Stimulated activated CD4-positive, alpha-beta T cell treated with anti-CD3 and anti-CD28 coated beads, Interleukin-2, amount 100 ng/mL, for 24 hours (primary cell): ENCODE measurements at places on chromosomes 2 and 18.

GRCh38 chr18:57435846-57436190, 644 bp downstream of the ONECUT2 start:
- DNase-seq, result no peak

- peak; percentile 84 for DNase-seq
Measured at GRCh38 chr2:74457549-74458131, 598 bp upstream of the WBP1 start.

GRCh38 chr2:8602809-8603208, 79.0 kb upstream of the ID2 start:
- no peak for DNase-seq

DNA sequence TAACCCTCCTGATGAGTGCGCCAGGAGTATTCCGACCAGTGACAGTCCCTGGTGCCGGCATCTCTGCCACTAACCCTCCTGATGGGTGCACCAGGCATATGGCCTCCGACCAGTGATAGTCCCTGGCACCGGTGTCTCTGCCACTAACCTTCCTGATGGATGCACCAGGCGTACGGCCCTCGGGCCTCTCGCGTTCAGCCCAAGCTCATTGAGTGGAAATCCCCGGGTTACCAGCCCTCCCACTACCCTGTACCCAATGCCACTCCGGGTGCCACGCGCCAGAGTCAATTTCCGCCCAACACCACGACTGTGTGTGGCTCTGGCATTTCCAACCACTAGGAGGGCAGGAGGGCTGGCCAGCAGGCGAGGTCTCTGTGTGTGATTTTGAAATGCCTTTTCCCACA, 11.7 kb upstream of the GPC1 start:
- DNase-seq, result no peak

DNA sequence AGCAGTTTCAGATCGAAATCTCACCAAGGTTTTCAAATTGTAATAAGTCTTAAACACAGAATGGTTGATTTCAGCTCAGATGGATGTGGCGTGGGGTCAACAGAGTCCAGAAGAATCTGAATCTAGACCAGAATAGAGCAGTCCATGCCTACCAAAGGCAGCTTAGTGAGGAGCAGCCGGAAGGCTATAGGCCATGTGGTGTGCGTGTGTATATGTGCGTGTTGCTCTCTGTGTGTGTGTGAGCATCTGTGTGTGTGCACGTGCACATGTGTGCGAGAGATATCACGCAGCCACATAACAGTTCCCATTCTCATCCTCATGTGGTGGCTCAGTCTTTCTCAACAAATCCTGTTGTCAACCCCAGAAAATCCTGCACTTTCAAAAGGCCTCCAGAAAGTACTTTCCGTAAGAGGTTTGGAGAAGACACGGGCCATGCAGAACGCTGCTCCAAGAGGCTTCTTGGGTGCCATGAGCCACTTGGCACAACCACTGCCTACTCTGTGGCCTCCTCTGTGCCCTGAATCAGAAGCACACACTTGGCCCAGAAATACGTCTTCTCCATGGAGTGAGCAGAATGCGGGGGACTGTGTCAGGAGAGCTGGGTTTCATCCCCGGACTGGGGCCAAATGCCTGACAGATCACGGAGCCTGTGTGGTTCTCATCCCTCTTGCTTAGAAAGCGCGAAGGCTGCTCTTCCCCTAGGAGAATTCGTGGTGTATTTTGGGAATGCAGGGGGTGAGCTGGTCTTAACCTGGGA, 67.3 kb downstream of the ACKR3 start:
- no peak for DNase-seq

DNA sequence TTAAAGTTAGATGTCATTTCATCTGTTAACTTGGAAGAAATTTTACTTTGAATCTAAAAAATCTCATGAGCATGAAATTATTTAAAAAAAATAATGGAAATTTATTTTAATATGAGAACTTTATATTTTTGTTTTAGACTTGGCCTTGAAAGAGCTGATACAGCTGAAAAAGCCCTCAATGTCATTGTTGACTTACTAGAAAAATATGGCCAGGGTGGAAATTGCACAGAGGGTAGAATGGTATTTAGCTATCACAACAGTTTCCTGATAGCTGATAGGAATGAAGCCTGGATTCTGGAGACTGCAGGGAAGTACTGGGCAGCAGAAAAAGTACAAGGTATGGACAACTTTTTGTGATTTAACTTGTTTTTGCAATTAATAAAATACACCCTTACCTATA, 5.3 kb downstream of the SCRN3 start:
- no peak for DNase-seq

- peak; percentile 61 for DNase-seq
Measured at GRCh38 chr2:1750933-1751766, 6.8 kb upstream of the PXDN start.

DNA sequence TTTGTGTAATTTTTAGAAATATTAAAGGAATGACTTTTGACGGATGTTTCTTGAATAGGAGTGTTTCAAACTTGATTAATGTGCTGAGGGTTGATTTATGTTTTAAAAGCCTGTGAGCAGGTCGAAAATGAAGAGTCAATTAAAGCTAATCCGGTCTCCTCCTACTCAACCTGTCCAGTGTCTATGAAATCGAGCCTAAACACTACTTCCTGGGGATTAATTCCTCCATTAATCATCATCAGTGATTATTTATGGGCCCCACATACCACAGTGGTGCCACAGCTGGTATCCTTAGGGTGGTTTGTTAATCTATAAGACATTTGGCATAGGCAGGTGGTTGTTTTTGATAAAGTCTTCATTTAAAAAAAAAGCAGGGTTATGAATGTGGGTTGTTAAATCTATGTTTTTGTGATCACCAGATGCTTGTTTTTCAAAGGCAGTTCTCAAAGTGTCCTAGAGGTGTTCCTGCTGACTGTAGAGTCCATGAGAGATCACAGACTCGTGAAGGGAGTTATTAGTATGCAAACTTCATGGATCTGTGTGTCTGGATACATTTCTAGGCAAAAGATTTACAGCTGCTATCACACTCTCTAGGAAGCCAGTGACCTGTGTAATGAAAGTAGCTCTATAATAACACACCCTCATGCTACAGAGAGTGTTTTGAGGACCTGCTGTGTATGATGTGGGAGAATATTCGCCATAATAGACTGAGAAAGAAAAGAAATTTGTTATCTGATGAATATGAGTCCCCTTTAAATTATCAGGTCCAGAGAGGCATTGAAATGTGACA, 308.6 kb downstream of the AKAIN1 start:
- no peak for DNase-seq

DNA sequence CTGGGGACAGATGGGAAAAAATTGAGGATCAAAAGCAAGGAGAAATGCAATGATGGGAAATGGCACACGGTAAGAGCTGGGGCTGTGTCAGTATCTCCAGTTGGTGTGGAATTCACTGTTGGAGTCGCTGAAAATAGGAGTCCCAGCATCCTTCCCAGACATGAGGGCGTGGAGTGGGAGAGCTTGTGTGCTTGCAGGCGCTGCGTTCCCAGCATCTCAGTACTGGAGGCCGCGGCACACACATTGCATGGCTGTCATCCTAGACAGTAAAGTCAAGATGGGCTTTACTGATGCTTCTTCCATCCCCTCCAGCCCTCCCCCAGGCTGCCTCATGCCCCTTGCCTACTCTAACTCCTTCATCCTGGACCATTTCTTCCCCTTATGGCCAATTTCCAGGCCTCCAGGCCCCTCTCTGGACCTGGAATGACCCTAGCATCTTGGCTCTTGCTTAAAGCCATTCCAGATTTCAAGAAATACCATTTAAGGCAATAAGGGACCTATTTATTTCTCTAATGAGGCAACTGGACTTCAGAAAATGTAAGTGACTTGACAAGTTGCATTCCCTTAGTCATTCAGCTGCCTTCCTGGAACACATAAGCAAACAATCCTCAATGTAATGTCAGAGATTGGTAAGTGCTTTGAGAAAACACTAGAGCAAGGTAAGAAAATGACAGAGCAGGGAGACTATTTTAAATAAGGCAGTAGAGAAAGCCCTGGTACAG, 70.5 kb upstream of the TTC39C start:
- DNase-seq, result no peak

- DNase-seq, result no peak
Measured at GRCh38 chr2:142723236-142723635, 154.2 kb upstream of the KYNU start.

GRCh38 chr18:65477455-65477854, 273.4 kb upstream of the CDH7 start:
- DNase-seq, result no peak

GRCh38 chr2:146537477-146537876, 1307.4 kb upstream of the ACVR2A start:
- DNase-seq, result no peak

GRCh38 chr2:12606472-12607000, 110.2 kb upstream of the TRIB2 start:
- DNase-seq, result no peak

- no peak for DNase-seq
Measured at GRCh38 chr2:162075689-162076132, 1.7 kb upstream of the DPP4 start.

DNA sequence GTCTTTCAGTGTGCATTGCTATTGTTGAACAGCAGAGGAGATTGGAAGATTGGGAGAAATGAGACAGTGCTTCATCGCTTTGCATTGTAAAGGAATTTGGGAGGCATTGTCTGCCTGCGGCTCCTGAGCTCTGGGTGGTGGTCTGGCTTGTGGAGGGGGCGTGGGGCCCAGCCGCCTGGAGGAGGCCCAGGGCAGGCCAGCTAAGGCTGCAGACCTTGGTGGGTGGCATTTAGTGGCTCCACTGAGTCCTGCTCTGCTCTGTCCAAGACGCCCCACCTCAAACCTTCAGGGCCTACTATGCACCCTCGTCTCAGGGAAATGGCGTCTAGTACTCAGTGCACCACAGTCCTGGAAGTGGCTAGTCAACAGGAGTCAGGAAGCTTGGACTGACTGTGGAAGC, 5.7 kb upstream of the HS1BP3 start:
- DNase-seq, result no peak

DNA sequence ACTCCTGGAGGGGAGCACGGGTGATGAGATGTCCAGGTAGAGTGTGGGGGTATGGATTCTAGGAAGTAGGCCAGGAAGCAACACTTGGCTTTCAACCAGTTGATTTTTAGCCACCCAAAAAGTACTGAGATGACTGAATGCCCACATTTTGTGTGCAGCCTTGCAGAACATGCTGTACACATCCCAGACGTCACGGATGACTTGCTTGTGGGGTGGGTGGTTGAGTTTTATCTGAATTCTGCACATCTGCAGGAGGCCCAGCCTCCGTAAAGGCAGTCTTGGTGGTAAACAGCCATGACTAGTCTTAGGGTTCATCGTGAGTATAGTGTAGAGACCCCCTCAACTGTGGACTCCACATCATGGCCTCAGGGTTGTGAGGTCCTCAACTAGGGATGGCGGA, 53.3 kb upstream of the CCDC195 start:
- DNase-seq, result no peak

DNA sequence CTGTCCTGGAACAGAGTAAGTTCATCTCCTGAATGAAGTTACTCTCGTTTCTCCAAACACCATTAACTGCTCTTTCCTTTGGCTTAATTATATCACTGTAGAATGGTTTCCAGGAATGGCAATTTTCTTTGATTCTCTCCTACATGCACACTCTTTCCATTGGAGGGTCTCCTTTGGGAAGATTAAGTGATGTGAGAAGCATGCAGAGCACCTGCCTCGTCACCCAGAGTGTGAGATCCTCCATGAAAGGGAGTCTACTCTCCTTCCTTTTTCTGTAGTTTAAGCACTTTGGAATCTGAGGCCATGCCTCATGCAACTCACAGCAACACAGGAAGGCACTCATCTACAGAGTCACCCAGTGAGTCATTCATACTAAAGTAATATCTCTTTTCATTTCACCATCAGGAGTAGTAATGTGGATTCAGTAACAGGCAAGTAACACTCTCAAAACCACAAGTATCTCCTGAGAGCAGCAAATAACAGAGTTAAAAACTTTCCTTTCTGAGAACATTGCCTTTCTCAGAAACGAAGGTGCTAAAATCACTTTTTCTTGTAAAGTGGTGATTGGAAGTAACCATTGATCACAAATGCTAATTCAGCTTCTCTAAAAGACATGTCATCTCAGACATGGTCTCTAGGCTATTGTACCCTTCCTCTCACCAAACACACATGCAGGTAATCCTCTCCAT, 52.8 kb upstream of the IL1RL1 start:
- DNase-seq, result no peak

DNA sequence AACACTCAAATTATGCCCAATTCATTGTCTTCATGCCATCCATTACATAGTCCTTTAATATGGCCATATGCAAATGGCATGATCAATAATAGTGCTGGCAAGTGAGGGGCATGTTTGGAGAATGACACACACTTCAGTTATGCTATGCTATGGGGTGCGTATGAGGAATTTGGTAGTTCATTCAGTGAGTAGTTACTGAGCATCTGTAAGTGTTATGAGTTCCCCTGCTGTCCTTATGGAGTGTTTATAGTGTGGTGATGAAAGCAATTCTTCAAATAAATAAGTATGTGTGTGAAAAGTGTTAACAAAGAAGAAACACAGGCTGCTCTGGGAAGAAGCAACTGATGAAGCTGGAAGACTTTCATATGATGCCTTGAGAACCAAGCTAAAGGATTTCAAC, 383.7 kb upstream of the SLC14A2 start:
- no peak for DNase-seq

DNA sequence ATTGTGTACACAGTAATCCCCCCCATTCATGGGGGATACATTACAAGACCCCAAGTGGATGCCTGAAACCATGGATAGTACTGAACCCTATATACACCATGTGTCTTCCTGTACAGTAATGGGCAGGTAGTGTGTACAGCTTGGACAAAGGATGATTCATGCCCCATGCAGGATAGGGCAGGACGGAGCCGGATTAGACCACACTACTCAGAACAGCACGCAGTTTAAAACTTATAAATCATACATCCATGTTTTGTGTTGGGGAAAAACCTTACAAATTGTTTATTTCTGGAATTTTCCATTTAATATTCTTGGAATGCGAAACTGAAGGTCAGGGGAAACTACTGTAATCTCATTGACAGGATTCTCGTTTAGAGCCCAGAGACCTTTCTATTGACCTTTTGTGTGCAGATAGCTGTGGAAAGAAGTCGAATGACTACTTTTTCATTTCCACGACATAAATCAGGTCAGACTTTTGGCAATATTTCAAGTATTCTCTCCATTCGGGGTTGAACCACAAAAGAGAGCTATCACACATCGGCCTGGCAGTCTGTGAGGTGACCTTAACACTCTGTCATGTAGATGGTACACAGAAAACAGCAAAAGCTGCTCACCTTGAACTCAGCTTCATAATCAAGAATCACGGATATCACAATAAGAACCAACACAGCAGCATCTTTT, 9.9 kb upstream of the YPEL5 start:
- no peak for DNase-seq

DNA sequence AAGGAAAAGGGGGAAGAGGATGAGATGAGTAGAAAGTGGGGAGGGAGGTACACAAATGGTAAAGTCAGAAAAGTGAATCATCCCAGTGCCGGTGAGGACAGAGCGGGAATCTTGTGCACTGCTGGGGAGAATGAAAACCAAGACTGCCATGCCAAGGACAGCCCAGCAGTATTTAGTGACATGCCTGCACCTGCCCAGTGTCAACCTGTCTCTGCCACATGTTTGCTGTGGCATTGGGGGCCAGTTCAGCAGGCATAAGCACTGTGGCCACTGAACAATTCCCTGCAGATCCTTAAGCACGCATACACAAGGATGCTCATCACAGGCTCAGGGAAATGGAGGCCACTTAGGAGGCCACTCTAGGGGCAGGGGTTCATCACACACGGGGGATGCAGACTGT, 5.2 kb upstream of the KCNK3 start:
- DNase-seq, result no peak
